ENCODE measurements at places on chromosomes 7 and 10.

- no peak for DNase-seq
These were observed 362.4 kb downstream of the ADRA2A start for GRCh38 chr10:111439034-111439842.

GRCh38 chr7:81676105-81676811 is 93.6 kb downstream of the HGF start:
- DNase-seq, result no peak

DNA sequence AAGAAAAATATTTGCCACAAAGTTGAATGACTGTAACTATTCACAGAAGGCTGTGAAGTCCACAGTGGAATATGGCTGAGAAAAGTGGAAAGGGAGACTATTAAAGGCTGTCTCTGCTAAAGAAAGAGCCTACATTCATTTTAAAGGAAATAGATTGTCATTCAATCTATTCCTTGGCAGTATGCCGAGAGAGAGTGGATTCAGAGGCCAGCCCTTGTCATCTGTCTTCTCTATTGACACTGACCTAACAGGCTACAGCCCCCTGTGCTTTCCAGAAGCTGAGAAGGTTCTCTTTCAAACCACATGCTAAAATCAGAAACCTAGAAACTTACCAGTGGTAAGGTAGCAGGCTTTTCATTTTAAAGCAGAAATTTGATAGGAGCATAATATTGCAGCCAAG is 12.1 kb downstream of the ODAD2 start:
- DNase-seq, result no peak

GRCh38 chr7:150992051-150992640 is 1.3 kb downstream of the NOS3 start:
- no peak for DNase-seq

DNA sequence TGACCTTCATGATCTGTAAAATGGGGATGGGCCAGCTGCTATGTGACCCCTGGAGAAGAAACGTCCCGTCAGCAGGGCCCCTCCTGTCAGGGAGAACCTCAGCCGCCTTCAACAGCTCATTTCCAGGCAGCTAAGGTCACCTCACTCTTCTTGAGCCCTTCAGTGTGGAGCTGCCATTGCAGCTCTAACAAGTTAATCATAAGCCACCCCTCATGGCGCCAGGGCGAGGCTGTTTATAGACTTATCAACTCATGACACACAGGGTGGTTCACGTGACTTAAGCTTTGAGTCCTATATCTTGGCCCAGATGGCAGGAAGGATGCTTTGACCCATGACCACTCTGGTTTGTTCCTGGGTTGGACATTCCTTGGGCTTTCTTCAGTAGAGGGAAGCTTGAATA is 315.1 kb downstream of the TNS3 start:
- no peak for DNase-seq

- DNase-seq, result no peak
These were observed 556.1 kb downstream of the KCNMA1 start for GRCh38 chr10:77081481-77081891.

DNA sequence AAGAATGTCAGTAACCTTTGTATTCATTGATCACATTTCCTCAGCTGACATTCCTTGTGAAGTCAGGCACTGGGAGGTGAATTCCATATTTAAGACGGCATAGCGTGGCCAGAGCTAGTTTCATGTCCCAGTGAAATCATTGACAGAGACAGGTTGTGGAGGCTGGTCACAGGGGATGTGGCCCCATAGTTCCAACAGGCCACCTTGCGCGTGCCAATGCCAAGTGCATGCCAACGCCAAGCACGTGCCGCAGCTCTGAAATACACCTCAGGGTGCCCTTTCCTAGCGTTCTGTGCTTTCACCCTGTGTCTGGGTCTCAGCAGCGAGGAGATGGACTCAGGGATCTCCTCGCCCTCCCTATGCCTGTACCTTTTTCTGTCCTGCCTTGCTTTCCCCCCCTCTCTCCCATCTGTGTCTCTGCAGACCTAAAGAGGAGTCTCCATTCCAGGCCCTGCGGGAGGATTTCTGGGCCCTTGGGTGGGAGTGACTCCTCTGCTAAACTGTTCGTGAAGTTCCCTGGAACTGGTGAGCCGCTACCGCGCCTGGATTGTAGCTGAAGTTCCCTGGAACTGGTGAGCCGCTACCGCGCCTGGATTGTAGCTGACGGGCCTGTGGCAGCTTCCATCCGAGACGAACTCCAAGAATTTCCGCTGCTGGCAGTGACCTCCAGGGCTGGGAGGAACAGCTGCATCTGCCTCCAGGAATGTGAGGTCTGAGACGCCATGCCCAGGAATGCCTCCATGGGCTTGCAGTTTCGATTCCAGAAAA is 19.7 kb downstream of the AQP1 start:
- DNase-seq, result no peak

- DNase-seq, result no peak
These were observed 216.1 kb upstream of the STEAP4 start for GRCh38 chr7:88522771-88523293.

DNA sequence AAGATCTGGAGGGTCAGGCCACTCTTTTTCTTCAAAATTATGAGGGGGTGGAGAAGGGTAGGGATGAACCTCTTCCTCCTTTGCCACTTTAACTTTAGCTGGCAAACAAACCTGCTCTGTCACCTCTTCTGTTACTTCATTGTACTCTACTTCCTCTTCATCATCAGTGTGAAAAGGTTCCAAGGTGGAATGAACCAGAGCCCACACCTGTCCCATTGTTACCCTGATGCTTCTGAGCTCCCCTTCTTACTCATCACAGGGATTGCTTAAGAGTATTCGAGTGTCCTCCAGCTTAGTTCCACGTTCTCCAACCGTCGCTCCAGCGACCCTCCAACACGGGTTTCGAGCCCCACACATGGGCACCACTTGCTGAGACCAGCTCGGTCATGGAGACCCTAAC is 5.2 kb downstream of the MRPS24 start:
- no peak for DNase-seq

DNA sequence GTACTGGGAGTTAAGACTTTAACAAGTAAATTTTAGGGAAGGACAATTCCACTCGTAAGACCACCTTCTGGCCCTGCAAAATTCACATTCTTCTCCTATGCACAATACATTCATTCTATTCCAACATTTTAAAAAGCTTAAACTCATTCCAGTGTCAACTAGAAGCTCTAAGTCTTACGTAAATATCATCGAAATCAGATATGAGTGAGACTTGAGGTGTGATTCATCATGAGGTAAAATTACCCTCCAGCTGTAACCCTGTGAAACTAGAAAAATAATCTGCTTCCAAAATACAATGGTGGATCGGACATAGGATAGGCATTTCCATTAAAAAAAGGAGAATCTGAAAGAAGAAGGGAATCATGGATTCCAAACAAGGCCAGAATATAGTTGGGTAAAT is 370.3 kb downstream of the CDC14C start:
- no peak for DNase-seq

GRCh38 chr7:127609297-127609696 is 8.6 kb downstream of the PAX4 start:
- DNase-seq, result no peak

GRCh38 chr7:2191016-2191415 is 41.7 kb downstream of the MAD1L1 start:
- no peak for DNase-seq

GRCh38 chr10:77256346-77256745 is 381.3 kb downstream of the KCNMA1 start:
- DNase-seq, result no peak

- DNase-seq, result no peak
These were observed 1073.5 kb upstream of the LRRN3 start for GRCh38 chr7:110017405-110017804.

DNA sequence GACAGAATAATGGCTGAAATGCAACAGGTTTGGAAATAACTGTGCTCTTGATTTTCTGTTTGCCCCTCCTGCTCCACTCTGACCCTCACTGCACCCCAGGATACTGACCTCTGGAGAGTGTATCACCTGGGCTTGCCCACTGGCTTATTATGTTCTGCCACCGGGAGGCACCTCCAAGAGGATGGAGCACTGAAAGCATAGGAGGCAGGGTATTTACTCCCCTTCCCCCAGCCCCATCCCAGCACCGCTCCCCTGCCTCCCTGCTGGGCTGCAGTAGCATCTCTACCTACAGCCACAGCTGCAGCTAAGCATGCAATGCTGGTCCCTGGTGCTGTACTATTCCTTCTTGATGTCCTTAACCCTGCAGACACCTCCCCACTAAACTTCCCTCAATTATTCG is 26.4 kb downstream of the RAB11FIP2 start:
- no peak for DNase-seq

GRCh38 chr7:92799446-92800211 is 36.7 kb downstream of the CDK6 start:
- no peak for DNase-seq

GRCh38 chr10:1578392-1579140 is 158.8 kb downstream of the ADARB2 start:
- no peak for DNase-seq

GRCh38 chr7:80815733-80816132 is 103.1 kb downstream of the SEMA3C start:
- no peak for DNase-seq

DNA sequence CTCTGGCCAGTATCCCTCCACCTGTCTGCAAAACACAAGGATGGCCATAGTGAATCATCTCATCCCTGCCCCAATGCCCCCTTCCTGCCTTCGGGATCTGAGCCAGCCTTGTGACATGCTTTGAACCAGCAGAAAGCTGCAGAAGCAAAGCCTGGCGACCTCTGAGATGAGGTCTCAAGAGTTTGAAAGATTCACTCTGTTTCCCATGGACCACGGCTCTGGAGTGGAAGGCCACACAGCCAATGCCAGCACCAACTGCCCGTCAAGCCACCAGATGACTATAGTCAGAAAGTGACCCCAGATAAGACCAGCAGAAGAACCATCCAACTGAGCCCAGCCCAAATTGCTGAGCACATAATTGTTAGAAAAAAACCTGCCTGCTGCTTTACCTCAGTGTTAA is 193.9 kb upstream of the PPP2R2D start:
- DNase-seq, result no peak

DNA sequence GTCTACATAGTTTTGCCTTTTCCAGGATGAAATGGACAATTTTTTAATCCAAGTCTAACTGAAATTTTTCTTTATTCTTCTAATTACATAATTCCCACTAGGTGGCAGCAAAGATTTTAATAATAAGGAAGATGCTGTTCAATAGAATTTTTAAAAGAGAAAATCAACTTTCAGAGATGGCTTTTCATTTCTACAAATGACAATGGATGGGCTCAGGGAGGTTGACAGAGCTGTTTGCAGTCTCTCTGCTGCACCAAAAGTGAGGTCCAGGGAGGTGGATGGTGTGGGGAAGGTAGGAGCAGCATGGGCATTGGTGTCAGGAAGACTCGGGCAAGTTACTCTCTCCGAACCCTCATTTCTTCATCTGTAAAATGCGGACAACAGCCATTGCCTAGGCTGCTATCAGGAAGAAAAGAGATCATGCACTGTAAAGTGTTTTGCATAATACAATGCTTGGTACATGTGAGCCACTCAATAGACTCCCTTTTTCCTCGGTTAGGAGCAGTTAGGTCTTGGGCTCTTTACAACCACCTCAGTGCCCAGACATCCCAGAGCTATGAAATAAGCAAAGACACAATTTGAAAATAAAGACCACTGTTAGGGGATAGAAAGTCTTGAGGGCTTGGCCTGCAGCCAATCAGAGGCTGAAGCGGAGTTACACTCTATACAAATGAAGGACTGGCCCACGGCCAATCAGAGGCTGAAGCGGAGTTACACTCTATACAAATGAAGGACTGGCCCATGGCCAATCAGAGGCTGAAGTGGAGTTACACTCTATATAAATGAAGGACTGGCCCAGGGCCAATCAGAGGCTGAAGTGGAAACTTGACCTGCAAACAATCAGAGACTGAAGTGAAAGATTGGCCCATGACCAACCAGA is 107.1 kb downstream of the ABLIM1 start:
- no peak for DNase-seq

DNA sequence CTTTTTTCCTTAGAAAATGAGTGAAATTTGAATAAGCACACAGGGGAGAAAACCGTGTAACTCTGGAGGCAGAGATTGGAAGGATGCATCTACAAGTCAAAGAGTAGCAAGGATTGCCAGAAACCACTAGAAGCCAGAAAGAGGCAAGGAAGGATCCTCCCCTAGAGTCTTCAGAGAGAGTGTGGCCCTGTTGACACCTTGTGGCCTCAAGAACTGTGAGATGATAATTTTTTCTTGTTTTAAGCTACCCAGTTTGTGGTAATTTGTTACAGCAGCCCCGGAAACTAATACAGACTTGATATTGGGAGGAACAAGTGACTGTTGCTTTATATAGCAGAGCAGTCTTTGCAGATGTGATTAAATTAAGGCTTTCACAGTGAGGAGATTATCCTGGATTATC is 3.6 kb upstream of the GIMAP7 start:
- no peak for DNase-seq

DNA sequence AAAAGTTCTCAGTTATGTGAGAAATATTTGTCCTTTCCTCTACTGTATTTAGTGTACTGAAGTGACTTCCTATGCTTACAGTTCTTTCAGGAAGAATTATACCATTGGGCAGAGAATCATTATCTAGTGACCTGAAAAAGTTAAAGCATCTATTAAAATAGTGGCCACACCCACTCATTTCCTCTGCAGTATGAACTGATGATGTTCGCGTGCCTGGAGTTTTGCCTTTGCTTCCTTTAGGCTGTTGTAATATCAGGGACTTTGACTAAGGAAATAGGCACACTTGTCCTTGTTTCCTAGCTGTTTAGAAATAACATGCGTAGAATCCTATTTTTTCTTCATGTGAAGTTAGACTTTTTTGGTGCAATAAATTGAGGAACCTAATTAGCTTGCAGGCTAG is 100.7 kb downstream of the ZMYND11 start:
- DNase-seq, result no peak

DNA sequence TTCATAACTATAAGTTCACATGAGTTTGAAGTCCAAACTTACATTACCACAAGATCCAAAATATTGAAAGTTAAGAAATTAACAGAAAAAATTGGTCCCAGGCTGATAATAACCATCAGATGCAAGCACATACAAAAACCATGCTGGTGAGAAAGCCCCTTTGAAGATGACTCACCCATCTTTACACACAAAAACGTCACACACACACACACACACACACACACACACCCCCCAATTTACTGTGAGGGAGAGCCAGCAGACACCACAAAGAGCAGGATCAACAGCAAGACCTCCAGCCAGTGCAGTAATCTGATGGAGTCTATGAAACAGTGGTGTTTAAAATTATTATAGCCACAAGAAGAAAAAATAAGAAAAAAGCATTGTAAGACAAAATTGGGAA is 50.1 kb upstream of the DRGX start:
- DNase-seq, result no peak

- DNase-seq, result no peak
These were observed 41.7 kb downstream of the C10orf90 start for GRCh38 chr10:126628746-126629145.

Data from cortex of kidney (tissue), 1 donor.